ENCODE measurements at places on chromosomes 16 and 17.

DNA sequence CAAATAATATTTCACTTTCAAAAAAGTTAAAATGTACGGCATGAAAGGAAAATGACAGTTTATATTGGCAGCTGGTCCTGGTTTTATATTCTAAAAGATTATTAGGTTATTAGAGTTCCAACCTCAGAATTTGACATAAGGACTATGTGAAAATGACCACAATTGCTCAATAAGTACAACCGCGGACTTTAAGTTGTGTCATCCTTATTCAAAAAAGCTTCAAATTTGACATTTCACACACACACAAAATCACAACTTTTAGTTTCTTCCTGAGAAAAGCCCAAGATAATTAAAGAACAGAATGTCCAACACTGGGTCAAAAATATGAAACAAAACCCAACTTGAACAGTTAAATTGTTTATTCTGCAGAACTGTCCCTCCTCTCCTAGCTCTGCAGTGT is 133.2 kb upstream of the AXIN2 start:
- no peak for DNase-seq

- DNase-seq = no peak
Observed at GRCh38 chr16:4790261-4790660, 2.1 kb upstream of the SEPTIN12 start.

DNA sequence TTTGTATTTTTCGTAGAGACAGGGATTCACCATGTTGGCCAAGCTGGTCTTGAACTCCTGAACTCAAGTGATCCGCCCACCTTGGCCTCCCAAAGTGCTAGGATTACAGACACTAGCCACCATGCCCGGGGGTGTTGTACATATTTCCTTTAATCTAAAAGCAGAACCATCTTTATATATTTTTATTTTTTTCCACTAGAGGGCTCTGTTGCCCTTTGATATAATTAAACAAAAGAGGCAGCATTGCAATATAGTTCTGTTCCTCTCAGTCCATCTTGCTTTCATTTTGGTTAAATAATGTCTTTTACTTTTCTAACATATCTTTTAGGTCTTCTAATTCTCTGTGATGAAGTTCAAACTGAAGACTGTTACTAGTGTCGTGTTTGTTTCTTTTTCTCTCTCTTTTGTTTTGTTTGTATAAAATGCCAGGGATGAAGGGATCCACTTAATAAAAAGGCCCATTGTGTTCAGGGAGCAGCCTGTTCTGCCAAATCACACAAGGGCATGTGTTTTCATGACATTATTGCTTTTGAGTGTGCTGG is 23.4 kb downstream of the WWOX start:
- peak; percentile 11 for DNase-seq

- DNase-seq = peak; percentile 92
Observed at GRCh38 chr16:1929578-1930337, 11.5 kb upstream of the HS3ST6 start.

DNA sequence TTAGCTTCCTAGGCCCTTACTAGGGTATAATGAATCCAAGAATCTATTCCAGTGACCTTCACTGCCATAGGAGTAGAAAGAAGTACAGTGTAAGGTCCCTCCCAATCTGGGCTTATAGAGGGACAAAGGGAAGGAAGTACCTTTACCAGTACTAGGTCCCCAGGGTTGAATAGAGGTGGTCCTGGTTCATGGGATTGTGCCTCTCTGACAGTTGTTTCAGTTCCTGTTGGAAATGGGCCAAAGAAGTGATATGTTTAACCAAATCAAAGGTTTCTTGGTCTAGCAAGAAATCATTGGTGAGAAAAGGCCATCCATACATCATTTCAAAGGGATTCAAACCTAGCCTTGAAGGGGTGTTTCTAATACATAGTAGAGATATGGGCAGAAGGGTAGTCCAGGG is 16.0 kb upstream of the ZNHIT3 start:
- no peak for DNase-seq

DNA sequence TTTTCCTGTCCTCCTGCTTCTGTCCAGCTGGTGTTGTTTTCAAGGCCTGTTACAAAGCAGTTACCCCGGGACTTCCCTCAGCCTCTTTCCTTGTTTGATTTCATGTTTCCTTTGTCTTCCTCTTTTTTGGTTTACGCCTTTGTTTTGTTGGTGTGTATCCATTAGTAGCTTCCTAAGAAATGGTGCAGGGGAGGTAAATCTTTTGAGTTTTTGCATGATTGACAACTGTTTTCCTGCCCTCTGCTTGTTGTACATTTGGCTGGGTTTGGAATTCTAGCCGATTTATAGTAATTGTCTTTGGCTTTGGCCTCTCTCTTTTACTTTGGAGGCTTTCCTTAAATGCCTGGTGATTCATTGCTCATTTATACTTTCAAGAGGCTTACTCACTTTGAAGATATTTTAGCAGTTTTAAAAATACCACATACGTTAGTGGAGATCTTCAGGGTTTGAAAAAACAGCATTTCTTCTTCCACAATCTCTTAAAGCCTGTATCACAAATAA is 32.8 kb downstream of the DNAH2 start:
- DNase-seq = no peak

- no peak for DNase-seq
Observed at GRCh38 chr16:69924777-69925191, 26.4 kb upstream of the CLEC18A start.

DNA sequence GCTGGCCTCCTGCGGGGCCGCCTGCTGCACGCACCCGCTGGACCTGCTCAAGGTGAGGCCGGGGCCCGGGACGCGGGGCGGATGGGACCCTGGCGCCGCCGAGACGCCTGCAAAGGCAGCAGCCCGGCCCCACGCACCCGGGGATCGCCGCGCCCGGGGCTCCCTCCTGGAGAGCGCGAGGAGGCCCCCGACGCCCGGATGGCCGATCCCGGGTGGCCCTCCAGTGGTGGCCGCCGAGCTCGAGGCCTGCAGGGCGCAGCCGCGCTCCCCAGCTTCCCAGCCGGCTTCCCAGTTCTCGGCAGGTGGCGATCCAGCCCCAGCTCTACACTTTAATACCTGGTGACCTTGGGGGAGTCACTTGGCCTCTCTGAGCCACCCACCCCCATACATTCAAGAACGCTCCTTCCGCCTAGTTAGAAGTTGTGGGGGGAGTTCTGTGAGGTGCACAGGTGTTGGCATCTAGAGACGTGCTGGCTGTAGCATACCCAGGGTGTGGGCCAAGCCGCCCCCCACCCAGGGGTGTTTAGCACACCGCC is 452 bp downstream of the SLC25A10 start:
- no peak for DNase-seq

DNA sequence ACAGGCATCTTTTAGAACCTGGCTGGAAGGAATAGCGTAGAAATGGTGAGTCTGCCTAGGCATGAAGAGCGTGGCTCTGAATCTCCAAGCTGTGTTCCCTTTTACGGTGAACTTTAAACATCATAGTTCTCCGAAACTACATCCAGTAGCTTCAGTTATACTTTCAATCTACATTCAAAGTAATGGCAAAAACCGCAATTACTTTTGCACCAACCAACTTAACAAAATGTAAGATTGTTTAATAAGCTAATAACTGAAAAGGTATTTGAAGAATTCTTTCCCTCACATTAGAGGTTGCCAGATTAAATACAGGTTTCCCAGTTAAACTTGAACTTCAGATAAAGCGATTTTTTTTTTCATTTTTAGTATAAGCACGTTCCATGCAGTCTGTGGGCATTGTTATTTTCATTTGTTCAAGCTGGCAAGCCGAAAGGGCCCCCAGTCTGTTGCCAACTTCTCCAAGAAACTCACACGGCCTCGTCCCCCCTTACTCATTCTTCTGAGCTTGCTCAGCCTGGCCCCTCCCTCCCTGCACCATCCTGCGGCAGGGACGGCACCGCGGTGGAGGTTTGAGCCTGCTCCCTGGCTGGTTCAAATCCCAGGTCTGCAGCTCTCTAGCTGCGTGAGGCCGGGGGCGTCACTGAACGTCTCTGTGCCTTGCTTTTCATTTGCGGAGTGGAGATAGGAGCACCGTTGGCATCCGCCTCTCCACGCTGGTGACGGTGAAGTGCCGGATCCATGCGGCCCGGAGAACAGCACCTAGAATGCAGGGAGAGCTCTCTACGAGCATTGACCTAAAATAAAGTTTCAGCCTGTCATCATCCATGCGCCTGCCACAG is 3.5 kb upstream of the MTHFSD start:
- DNase-seq = no peak

DNA sequence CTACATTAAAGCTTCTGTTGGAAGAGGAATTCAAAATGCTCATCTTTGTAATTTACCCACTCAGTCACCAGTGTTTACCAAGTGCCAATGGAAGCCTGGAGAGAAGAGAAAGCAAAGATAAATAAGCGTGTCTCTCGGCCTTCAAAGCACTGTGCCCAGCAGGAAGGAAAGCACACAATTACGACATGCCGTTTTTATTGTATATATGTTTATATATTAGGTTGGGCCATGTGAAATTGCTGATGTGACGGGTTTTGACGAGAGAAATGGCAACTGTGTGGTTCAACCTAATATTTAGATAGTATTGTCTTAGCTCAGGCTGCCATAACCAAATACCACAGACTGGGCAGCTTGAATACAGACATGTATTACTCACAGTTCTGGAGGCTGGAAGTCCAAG is 79.3 kb upstream of the HSBP1 start:
- DNase-seq = no peak

DNA sequence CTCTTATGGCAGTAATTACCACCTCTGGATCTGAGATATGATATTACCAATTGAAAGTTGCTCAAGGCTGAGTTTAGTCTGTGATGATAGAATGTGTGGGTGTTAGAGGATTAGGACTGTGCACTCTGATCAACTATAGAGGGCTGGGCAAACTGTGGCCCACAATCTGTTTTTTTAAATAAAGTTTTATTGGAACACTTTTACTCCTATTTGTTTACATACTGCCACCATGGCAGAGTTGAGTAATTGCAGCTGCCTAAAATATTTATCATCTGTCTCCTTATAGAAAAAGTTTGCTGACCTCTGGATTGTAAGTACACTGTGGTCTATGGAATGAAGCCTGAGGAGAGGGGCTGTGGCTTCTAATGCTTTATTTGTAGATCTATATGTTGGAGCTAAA is 71.5 kb upstream of the N4BP1 start:
- DNase-seq = no peak

- DNase-seq = no peak
Observed at GRCh38 chr17:53492532-53492931, 330.2 kb upstream of the KIF2B start.
